ENCODE measurements at places on chromosomes 4 and X.

DNA sequence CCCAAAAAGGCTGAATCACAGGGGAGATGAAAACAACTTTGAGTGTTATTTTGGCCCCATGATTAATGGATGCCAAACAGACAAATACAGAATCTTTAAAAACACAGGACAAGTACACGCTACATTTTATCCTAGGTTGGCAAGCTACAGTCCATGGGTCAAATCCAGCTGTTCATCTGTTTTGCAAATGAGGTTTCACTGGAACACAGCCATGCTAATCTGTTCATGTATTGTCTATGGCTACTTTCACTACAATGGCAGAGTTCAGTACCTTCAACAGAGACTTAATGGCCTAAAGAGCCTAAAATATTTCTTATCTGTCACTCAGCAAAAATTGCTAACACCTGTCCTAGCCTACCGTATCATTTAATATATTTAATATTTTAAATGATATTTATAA is 1548.5 kb upstream of the IGFBP7 start:
- DNase-seq, result no peak

- DNase-seq, result no peak
These were observed 2.4 kb upstream of the PDZD4 start for GRCh38 chrX:153832728-153833127.

DNA sequence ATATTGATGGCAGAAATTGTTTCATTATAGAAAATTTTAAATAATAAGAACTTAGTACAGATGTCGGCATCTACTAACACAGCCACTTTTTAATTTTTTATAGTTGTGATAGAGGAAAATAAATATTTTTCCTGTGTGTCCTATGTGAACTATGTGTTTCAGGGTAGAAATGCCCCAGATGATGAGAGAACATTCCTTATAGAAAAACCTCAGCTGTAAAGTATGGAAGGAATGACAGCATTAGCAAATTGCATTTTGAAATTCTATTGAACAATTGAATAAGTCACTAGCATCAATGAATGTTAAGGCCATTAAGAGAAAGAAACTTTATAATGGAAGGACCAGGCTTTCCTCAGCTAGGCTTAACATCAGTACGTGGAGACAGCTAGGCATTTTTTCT is 149.2 kb downstream of the CFAP299 start:
- DNase-seq, result no peak

DNA sequence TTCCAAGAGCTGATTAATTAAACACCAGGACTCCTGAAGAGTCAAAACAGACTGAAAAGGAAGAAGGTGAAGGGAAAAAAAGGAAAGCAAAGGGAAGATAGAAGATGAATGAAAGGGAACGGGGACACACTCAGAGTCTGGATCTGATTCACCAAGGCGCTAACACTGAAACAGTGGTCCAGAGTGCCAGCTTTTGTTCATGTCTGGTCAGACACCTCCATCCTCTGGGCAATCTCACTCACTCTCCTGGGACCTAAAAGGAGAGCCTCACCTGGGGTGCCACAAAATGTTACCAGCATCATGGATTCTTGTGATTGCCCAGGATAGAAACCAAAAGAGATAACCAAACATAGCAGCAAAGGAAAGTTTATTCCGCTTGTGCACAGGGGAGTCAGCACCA is 120.3 kb upstream of the AFF2 start:
- no peak for DNase-seq

- peak; percentile 2 for DNase-seq
These were observed 213.1 kb upstream of the MID1 start for GRCh38 chrX:10833299-10834169.

DNA sequence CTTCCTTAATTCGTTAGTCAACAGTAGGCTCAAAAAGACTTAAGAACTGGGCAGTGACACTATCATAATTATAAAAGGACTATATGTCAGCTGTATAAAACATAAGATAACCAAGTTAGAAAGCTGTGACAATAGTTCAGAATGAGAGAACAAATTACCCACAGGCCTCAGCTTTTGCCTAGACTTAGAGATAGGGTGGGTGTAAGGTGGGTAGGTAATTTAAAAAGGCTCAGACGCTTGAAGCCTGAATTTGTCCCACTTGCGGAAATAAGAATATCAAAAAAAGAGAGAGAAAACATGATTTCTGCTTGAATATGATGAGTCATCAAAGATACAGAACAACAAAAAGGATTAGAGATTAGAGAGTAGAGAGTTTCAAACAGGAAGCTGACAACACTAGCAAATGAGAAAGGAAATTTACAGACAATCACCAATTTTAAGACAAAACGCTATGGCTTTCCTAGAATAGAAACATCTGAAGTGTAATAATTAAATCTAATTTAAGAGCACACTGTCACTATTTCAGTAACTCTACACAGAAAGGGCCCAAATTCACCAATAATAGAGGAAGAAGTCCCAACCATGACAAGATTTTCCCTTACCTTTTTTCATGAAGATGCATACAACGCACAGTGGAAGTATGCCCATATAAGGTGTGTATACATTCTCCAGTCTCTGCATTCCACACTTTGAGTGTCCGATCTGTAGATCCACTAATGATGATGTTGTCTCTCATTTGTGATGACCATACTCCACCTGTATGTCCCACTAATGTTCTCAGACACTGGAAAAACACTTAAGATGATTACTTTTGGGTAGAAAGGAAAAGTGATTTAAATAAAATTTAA is 208.1 kb downstream of the FBXW7 start:
- no peak for DNase-seq

DNA sequence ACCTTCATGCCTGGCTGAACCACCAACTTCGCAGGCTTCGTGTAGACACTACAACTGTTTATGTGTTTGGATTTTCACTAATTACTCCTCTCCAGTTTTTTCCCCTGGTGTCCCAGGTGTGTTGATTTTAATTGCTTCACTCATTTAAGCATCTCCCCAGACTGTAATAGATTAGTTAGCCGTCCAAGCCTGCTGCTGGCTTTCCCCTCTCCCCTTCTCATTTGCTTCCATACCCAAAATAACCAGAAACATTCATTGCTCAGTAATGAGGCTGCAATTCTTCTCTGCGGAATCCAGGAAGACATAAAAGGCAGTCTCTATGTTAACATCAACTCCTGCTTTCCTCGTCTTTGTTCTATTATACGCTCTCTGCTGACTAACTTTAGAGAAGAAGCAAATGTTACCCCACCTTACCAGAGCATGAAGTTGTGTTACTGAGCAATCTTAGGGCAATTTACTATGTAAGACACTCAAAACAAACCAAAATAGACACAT is 37.9 kb upstream of the SCRG1 start:
- no peak for DNase-seq

DNA sequence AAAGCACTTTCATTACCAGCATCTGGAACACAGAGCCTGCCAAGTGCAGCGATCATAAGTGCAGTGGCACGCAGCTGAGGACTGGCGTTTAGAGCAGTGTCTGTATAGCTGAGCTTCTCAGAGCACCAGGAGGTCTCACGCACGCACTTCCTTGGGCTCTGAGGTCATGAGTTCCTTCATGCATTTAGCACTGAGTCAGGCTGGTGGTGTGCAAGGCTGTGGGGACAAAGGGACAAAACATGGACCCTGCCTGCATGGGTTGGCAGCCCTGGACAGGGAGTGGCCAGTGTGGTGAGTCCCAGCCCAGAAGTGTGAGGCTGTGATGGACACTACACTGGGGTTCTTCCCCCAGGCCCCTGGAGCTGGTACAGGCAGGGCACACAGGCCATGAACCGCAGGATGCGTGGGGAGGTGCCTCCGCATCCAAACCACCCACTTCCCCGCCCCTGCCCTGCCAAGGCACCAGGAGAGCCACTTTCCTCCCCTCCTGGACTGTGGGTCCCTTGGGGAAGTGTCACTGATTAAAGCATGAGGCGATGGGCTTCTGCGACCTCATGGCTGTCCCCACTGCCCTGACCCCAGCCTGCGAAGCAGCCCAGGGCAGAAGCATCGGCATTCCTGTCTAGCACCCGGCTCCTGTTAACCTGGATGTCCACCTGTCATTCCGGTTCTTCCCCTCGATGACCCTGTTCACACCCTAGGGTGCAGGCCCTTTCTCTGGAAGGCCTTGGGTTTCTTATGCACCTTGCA is 37.2 kb upstream of the GPR78 start:
- DNase-seq, result no peak

- no peak for DNase-seq
These were observed 27.7 kb upstream of the FREM3 start for GRCh38 chr4:143728166-143728565.

- no peak for DNase-seq
These were observed 44.1 kb downstream of the TIGD4 start for GRCh38 chr4:152735396-152735859.

- no peak for DNase-seq
These were observed 77.8 kb downstream of the SORBS2 start for GRCh38 chr4:185734214-185734613.

DNA sequence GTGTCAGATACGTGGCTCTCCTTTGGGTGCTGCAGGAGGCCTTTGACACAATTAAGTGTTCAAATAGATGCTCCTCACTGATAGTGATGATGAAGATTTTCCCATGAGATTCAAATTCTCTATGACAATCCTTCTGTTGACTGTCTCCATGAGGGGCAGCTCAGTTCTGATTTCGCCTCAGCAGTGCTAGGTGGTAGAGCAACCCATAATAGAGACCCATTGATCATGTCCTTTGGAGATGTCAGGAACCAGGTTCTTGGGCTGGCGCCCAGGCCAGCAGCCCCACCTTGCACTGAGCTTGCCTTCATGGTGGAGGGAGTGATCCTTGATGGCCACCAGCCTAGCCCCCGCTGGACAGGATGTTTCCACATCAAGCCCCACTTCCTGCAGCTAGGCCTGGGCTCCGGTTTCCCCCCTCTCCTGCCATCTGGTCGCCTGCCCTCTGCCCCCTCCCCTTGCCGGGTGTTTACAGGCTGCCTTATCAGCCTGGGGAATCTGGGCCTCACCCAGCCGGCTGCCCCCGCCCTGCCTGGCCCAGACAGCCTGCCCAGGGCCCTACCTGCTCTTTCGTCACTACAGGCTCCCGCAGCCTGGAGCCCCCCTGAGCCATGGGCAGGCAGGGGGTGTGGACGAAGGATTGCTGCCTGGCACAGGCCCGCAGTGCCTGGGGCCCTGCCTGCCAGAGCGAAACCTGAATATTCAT is 12.6 kb downstream of the ELF4 start:
- DNase-seq, result no peak

- no peak for DNase-seq
These were observed 170.8 kb upstream of the GALNT7 start for GRCh38 chr4:172997856-172998255.

DNA sequence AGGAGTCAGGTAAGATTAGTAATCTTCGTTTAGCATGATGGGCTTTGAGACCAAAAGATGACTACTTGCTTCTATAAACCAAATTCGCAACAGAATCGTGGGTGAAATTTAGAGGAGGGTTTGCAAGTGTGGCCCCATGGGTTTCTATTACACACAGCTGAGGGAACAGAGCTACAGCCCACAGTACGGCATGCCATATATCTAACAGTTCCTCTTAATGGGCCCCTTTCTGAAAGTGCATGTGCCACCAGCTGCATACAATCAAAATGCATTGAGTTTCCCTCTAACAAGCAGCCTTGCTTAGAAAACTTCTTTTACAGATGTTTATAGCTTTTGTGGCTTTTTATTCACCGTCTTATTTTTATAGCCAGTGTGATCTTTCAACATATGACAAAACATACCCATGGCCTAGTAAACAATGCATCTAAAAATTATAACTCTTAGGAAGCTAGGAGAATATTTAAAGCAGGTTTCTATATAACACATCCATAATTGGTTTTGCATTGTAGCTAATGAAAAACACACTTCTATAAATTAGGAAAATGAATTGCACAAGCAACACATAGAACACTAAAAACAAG is 202.1 kb downstream of the PRDM5 start:
- DNase-seq, result no peak

DNA sequence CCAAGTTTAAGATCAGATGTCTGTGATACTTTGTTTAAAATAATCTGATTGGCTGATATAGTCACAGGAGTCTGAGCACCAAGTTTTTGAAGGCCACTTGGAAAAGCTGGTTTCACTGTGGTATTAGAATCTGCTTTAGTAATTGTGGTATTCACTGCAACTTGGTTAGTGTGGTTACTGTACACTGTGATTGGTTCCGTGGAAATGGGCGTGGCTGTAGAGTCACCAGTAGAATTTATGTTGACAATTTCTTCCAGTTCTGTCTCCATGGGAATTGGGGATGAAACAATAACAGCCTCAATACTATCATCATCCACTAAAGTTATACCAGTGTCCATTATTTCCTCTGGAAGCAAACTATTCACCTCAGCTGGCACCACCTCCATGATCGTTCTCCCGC is 26.2 kb downstream of the LIN54 start:
- DNase-seq, result no peak

- no peak for DNase-seq
These were observed 327.5 kb upstream of the FRG1 start for GRCh38 chr4:189613207-189613606.

GRCh38 chrX:134671294-134671693 is 13.0 kb upstream of the PLAC1 start:
- no peak for DNase-seq

DNA sequence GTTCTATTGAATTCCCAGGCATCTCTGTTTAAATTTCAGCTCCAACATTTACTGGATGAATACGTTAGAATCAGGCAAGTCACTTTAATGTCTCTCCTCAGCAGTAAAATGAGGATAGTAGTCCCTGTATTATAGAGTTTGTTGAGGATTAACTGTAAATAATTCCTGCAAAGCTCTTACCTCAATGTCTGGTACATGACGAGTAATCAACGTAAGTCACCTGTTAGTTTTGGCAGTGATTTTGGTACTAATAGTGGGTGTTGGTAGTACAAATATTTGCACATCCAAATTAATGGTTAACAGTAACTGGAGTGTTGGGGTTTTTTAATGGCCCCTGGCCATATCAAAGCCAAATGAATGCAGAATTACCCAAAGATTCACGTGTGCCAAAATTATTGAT is 189.8 kb upstream of the GALNT7 start:
- DNase-seq, result no peak

DNA sequence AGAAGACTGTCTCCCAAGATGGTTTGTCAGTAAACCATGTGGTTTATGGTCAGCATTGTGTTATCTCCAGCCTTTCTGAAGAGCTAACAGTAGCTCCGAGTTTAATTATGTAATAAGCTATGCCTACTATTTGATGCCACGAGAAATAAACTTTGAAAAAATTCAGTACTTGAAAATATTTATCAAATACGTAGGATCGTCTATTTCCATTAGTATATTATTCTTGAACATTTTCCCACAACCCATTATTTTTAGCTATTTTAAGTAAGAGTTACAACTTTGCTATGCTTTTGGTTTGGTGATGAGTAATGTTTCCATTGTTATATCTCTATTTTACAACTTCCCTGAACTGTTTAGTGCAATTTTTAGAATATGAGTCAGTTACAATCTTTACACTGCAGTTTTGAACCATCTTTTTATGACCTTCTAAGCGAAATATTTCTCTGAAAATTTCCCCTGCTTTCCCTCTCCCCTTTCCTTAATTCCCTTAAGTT is 44.5 kb upstream of the TRIM2 start:
- no peak for DNase-seq

- DNase-seq, result no peak
These were observed 60.8 kb downstream of the SPCS3 start for GRCh38 chr4:176380352-176381157.

DNA sequence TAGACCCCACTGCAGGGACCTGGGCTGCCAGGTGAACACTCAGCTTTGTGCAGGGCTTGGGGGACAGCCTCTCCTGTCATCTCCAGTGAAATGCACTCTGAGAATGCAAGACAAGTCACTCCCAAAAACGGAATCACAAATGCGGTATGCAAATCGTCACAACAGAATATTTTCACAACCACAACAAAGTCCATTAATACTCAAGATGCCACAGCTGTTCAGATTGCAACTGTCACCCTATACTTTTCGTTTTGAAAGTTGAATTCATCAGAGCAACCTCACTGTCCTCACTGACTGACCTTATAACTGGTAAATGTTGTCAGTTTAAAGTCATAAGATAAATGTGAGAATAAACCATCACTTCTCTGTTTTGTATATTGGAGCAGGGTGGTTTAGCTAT is 16.6 kb downstream of the JAKMIP1 start:
- DNase-seq, result no peak

Data from right kidney (tissue), 9 donors.